ENCODE measurements at places on chromosomes 1 and 21.
A peak's percentile ranks its signal among the peaks of the same experiment; 100 is the strongest.

GRCh38 chr1:150161747-150162581 is 12.2 kb downstream of the PLEKHO1 start:
- DNase-seq, result peak; percentile 34

DNA sequence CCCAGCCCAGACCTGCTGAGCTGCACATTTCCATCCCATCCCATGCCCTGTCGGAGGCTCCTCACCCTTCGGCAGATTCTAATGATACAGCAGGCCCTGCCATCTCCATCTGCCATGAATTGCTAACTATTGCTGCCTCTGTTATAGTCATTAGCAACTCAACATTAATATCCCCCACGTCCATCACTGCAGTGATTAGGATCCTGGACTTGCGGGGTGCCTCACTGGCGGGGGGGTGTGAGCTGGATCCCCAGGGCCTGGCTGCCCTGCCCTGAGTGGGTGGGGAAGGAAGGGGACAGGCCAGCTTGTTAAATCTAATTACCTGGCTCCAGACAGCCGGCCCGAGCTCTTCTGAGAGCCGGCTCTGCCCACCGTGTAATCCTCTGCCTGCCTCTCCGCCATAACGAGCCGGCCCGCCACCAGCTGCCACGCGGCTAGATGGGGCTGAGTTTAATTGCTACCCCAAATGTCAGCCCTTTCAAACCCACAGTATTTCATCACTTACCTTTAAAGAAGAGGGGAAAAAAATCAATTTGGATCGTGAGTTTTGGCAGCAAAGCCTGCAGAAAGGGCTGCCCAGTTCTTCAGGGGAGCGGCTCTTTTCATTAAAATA is 227.3 kb upstream of the CSF3R start:
- no peak for DNase-seq

GRCh38 chr1:104402178-104402577 is 652.5 kb downstream of the AMY1C start:
- DNase-seq, result no peak

DNA sequence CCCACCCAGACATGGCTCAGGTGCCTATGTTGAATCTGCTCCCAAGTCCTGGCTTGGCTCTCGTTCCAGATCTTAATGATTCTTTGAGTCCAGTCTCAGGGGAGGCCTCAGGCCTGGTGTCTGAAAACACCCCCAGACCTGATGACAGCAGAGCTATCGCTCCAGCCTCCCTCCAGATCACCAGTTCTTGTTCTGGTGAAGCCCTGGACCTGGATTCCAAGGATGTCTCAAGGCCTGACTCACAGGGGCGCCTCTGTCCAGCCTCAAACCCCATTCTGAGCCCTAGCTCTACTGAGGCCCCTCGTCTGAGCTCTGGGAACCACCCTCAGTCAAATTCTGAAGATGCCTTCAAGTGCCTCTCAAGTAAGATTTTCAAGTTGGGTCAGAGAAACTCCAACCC is 11.4 kb downstream of the MROH7 start:
- no peak for DNase-seq

Measured in HT1080 (cell line).